ENCODE measurements at places on chromosomes 5 and 9. TPM values are rescaled to one million over a fixed set of nuclear protein-coding genes. Genes with fewer than 3 reads are reported as not detected.

Gene ZCCHC9
- total RNA-seq = 18.8 TPM

DNA sequence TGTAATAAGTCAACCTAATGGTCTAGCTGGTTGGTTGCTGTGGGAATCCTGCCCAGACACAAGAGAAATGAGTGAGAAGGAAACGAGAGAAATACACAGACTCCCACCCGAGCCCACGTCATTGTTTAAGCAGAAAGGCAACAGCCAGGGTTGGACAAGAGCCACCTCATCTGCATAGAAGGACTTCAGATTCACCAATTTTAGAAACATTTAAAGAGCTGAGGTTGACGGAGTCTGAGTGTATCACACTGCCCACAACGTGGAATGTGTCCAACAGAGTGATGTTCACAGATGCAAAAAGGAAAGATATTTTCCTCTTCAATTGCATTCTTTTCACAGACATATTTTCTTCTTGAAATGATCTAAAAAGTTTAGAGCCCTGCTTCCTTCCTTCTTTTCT lies 349.5 kb downstream of the AGTPBP1 start:
- no peak for DNase-seq

DNA sequence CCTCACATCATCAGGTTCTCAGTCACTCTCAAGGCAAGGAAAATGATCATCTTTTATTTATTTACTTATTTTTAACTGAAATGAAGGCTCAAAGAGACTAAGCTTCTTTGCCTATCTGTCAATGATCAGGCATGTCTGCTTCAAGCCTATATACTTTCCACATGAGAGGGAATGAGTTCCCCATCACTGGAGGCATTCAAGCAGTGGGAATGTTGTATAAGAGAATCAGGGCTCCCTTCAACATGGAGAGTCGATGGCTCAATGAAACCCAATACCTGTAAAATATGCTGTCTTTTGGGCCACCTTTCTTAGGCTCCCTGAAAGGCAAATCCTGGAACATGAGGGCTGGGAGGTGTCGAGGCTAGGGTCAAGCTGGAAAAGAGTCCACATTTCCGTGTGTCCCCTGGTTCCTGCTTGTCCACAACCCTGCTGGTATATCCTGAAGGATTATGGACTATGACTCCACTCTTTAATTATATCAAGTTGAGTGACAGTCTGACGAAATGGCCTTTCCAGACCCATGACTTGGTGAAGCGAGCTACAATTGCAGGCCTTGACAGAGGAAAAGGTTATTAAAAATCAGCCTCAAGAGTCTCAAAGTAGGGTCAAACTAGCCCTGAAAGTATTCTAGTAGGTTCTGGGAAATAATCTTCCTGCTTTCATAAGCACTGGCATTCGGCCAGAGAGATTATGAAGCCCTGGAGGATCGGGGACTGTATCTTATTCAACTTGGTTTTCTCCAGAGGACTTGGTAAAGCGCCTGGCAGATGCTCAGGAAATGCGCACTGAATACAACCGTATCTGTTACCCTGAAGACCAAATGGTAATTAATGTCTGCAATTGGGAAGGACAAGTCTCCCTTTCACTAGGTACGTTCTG lies 145.9 kb upstream of the TBC1D2 start:
- no peak for DNase-seq

GRCh38 chr9:84179531-84179930 lies 161.0 kb downstream of the SLC28A3 start:
- no peak for DNase-seq

GRCh38 chr5:120016717-120017382 lies 387.5 kb downstream of the FAM170A start:
- DNase-seq = no peak

Gene BTNL8
- total RNA-seq = not detected

GRCh38 chr9:125850763-125851162 lies 103.6 kb downstream of the PBX3 start:
- no peak for DNase-seq

- DNase-seq = no peak
These were observed 42.8 kb downstream of the RASGEF1C start for GRCh38 chr5:180166176-180166575.

- no peak for DNase-seq
These were observed 1.5 kb downstream of the PCSK1 start for GRCh38 chr5:96431376-96432187.

DNA sequence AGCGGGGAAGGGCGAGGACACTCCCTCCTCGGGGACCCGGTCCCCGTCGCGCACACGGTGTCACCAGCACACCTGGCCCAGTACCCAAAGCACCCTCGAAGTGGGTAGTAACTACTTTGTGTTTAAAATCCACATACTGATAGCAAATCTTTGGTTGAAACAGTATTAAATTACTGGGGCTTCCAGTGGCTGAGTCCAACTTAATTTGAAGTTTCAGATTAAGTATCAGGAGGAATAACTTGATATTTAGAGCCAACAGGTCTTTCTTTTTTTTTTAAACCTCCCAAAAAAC lies 615 bp downstream of the ATG10 start:
- DNase-seq = no peak

Gene DMRT3
- 0.34 TPM for total RNA-seq

DNA sequence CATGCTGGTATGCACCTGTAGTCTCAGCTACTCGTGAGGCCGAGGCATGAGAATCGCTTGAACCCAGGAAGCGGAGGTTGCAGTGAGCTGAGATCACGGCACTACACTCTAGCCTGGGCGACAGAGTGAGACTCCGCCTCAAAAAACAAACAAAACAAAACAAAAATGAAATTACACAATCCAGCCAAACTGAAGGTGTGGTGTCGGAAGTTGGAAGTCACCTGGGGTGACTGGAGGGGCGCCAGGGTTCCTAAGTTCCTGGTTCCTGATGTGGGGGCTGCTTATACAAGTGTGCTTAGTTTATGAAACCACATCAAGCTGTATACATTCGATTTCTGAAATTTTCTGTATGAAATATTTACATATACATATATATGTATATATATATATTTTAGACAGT lies 3.7 kb upstream of the DOLPP1 start:
- DNase-seq = no peak

DNA sequence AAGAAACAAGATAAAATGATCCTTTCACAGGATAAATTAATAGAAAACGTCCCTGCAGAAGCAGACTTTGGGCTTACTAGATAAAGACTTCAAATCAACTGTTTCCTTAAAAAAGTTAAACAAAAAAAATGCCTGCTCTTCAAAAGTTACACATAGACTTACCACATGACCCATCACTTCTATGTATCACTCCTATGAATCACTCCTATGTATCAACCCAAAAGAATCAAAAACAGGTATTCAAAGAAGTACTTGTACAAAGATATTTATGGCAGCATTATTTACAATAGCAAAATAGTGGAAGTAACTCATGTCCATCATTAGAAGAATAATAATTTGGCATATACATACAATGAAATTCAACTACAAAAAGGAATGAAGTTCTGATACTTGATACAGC lies 56.3 kb upstream of the PRDM9 start:
- DNase-seq = no peak

Gene OR1Q1
- not detected for total RNA-seq

Gene SGCD
- 0.29 TPM for total RNA-seq
